Esophagus squamous epithelium (tissue), 5 donors: ENCODE measurements at places on chromosomes 16 and 17. TPM values are rescaled to one million over a fixed set of nuclear protein-coding genes. Genes with fewer than 3 reads are reported as not detected.

Gene SLC13A2
- total RNA-seq, result not detected

DNA sequence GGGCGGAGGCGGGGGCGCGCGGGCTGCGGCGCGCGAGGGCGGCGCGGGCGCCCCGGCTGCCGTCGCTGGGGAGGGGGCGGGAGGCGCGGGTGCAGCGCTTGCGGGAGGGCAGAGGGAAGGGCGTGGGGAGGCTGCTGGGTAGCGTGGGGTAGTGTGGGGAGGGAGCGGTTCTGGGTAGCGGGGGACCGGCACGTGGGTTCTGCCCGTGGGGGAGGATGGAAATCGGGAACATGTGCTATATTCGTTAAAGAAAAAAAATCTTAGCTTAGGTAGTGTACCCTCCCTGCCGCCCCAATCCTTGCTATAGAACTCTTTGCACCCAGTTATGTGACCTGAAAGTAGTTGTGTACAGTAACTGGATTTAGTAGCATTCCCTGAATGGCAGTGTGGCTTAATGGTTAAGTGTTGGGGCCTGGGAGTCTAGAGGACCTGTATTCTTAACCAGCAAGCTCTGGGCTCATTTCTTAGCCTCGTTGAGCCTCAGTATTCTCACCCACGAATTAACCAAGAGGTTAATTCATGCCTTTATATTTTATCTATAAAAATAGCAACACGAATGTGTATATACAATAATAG is 646 bp downstream of the RABEP1 start:
- no peaks in the 10 kb centered on the region for H3K27me3 ChIP-seq
- peak overlapping the region; percentile 70 for H3K4me3 ChIP-seq
- H3K36me3 ChIP-seq, result no peaks in the 10 kb centered on the region
- peak overlapping the region; percentile 90 for H3K27ac ChIP-seq
- no peak for DNase-seq

Gene C1QTNF1
- total RNA-seq, result 3.2 TPM

- no peak overlapping the region for H3K4me3 ChIP-seq
- H3K27ac ChIP-seq, result no peak overlapping the region
- no peaks in the 10 kb centered on the region for H3K36me3 ChIP-seq
- H3K4me1 ChIP-seq, result no peaks in the 10 kb centered on the region
- no peaks in the 10 kb centered on the region for H3K27me3 ChIP-seq
Measured at GRCh38 chr17:30532871-30533270, 55.7 kb downstream of the GOSR1 start.

GRCh38 chr16:75233611-75233938 is 14.8 kb downstream of the CTRB1 start:
- no peak for DNase-seq
- H3K27me3 ChIP-seq, result no peaks in the 10 kb centered on the region
- peak overlapping the region; percentile 26 for H3K27ac ChIP-seq
- peaks cover 92% of the 10 kb centered on the region for H3K36me3 ChIP-seq

DNA sequence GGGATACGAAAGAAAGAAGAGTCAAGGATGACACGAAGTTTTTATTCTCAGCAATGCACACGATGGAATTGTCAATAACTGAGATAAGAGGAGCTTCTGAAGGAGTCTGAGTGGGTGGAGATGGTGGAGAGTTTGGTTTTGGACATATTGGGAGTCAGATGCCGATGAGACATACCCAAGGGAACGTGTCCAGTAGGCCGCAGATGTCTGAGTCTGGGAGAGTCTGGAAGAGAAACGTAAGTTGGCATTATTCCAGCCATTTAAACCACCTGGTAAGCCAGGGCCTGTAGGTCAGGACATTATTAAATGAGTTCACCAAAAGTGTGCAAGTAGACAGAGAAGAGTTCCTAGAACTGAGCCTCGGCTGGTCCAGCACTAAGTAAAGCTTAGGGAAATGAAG is 478.3 kb upstream of the CDH5 start:
- no peaks in the 10 kb centered on the region for H3K27me3 ChIP-seq
- no peaks in the 10 kb centered on the region for H3K36me3 ChIP-seq
- DNase-seq, result no peak
- H3K4me1 ChIP-seq, result no peaks in the 10 kb centered on the region

DNA sequence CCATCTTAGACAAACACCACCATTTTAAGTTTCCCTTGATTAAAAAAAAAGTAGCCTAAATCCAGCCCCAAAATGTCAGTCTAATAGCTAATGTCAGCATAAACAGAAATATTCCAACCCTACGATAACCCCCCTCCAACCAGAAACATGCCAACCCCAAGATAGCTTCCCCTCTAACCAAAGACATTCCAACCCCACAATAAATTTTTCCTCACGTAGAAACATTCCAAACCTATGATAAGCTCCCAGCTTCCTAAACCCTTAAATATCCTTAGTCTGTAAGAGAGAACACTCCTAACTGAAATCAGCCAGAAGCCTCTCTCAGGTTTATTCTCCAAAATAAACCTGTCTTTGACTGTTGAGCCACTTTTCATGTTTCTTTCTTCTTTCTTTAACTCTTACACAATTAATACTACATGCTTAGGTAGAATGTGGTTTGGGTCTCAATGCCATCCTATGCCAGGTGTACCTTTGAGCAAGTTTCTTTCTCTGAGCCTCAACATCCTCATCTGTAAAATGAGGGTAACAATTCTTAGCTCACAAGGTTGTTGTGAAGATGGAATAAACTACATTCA is 10.5 kb upstream of the KRT38 start:
- H3K27me3 ChIP-seq, result no peaks in the 10 kb centered on the region
- H3K36me3 ChIP-seq, result no peaks in the 10 kb centered on the region
- no peak for DNase-seq

Gene RPL23
- 1,152 TPM for total RNA-seq

DNA sequence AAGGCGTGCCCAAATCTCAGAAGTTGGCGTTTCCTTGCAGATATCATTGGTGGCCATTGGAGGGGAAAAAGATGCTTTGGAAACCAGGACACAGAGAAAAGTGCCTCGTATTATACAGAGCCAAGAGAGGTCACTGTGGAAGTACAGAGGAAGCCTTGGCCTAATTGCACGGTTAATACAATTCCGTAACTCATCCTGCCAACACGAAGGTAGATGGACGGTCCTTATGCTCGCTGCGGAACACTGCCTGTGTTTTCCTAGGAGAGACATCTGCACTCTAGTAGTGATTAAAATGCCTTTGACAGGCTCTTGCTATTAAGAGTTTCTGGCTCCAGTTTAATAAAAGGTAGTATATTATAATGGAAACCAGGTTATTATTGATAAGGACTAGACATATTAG is 536.4 kb downstream of the WWOX start:
- DNase-seq, result no peak
- H3K27me3 ChIP-seq, result no peaks in the 10 kb centered on the region
- no peaks in the 10 kb centered on the region for H3K4me1 ChIP-seq
- H3K36me3 ChIP-seq, result no peaks in the 10 kb centered on the region
- H3K4me3 ChIP-seq, result no peak overlapping the region

Gene LPO
- not detected for total RNA-seq

DNA sequence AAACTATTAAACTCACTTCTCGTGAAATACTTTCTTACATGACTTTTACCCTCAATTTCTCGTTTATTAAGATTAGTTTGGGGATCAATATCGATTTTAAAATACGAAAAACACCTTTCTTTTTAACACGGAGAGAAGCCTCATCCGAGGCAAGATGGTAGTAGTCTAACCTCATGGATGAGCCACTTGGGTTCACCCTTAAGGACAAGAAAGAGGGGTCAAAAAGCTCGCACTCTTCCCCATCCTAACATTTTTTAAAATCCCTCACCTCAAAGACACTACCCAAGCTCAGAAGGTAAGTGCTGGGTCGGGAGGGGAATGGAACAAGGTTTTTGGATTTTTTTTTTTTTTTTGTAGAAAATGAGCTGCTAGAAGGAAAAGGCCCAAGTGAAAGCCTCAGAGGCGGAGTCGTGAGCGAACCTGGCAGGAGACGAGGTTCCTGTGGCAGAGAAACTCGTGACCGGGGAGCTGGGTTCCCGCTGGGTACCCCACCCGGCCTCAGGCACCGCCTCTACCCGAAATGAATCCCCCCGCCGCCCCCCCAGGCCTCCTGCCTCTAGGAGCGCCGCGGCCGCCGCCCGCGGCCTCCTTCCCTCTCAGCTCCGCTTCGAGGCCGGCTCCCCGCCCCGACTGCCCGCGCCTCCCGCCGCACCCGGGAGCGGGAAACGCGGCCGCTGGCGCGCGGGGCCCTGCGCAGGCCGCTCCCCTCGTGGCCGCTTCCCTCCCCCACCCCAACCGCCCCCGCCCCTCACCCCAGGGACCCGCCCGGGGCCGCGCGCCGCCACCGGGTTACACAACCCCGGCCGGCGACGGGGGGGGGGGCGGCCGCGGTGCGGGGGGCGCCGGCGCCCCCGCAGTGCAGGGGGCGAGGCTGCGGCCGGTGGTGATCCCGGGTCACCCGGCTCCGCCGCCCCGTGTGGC is 1.6 kb downstream of the NUFIP2 start:
- peaks cover 40% of the 10 kb centered on the region for H3K4me1 ChIP-seq
- peak overlapping the region; percentile 99 for H3K27ac ChIP-seq
- H3K36me3 ChIP-seq, result no peaks in the 10 kb centered on the region
- H3K27me3 ChIP-seq, result no peaks in the 10 kb centered on the region
- H3K4me3 ChIP-seq, result peak overlapping the region; percentile 94

Gene LGALS9B
- 17.9 TPM for total RNA-seq

DNA sequence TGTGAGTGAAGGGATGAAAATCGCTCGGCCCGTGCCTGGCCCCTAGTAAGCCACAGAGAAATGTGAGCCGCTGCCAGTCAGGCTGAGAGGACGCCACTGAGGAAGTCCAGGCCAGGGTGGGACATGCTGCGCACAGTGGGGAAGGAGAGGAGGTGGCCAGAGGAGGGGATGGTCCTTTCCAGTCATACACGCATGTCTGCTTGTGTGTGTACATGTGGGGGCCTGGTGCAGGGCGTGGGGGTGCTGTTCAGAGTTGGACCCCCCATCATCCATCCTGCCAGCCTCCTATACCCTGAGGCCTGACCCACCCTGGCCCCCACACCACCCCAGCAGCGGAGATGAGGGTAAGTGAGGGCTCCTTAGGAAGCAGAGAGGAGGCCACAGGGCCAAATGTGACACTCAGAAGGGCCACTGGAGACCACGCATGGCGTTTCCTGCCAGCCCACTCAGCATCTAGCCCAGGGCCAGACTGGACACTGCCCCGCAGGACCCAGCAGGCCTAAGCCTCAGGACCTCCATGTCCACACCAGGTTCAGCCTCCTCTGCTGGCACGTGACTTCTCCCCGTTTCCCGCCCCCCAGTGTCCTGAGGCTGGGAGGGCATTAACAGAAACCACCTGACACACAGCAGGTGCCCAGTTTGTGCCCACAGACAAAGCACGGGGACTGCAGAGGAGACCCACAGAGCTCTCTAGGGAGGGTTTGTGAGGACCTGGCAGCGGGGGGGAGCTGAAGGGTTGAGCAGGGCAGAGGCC is 7.0 kb downstream of the DOC2A start:
- peaks cover 53% of the 10 kb centered on the region for H3K36me3 ChIP-seq
- no peaks in the 10 kb centered on the region for H3K4me1 ChIP-seq
- H3K27ac ChIP-seq, result no peak overlapping the region
- DNase-seq, result no peak
- H3K27me3 ChIP-seq, result no peaks in the 10 kb centered on the region
- H3K4me3 ChIP-seq, result no peak overlapping the region

Gene CLEC19A
- not detected for total RNA-seq

DNA sequence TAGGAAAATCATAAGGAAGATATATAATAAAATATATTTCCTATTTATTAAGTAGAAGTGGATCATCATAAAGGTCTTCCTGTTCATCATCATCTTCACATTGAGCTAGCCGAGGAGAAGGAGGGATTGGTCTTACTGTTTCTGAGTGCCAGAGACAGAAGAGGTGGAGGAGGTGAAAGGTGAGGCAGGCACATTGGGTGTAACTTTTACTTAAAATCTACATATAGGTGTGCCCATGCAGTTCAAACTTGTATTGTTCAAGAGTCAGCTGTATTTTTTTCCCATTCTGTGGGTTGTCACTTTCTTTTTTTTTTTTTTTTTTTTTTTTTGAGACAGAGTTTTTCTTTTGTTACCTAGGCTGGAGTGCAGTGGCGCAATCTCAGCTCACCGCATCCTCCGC is 34.9 kb downstream of the NSRP1 start:
- H3K4me3 ChIP-seq, result no peak overlapping the region
- peaks cover 12% of the 10 kb centered on the region for H3K36me3 ChIP-seq

DNA sequence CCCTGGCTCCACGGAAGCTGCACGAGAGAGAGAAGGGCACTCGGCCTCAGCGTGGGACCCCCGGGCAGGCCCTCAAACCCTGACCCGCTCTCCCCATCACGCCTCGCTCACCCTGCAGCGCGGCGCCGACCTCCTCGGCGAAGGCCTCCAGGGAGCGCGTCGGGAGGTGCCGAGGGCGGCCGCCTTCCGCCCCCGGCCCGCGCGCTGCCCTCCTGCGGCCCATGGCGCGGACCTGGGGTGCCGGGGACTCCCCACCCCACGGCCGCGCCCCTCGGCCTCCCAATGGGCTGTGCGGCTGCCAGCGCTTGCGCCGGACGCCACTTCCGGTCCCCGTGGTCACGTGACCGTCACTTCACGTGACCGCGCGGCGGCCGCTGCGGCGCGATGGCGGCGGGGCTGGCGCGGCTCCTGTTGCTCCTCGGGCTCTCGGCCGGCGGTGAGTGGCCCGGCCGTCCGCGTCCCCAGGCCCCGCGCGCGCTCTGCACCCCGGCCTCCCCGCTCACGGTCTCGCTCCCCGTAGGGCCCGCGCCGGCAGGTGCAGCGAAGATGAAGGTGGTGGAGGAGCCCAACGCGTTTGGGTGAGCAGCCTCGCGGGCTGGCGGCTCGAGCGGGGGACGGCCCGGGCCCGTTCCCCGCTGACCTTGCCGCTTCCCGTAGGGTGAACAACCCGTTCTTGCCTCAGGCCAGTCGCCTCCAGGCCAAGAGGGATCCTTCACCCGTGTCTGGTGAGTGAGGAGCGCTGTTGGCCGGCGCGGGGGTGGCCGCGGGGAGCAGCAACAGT is at the start of the genes GNPTG and TSR3:
Gene GNPTG (plus strand): TSS at position 350 of the 781 bp plus-strand sequence. CDS start 35 bp downstream, at position 385.
Gene TSR3 (minus strand): TSS at position 297 of the 781 bp plus-strand sequence. CDS start 74 bp downstream, at position 223.
- peak within 1 kb of the TSS; percentile 99 for H3K4me3 ChIP-seq
- H3K27ac ChIP-seq, result peak within 1 kb of the TSS; percentile 73
- no peaks in the 10 kb centered on the region for H3K27me3 ChIP-seq
- peak; percentile 21 for DNase-seq
- H3K4me1 ChIP-seq, result peaks cover 85% of the 10 kb centered on the region

Gene KRT33A
- 0.21 TPM for total RNA-seq
